ENCODE measurements at places on chromosomes 11 and 22.

DNA sequence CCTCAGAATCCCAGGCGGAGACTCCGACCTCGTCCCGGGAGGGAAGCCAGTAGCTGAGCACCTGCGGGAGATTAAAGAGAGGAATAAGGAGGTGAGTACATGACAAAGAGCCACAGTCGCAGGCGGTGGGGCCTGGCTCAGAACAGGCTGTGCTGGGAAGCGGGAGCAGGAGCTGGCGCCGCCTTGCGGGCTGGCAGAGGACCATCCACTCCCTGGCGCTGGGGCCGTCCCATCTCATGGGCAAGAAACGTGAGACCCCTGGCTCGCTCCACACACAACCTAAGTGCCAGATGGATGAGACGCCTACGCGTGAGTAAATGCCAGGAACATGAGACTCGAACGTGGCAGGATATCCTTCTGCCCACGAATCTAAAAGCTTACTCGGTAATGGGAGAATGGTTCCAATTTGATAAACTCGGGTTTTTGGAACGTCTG lies 6.3 kb downstream of the CEND1 start:
- peak; percentile 74 for DNase-seq

- DNase-seq, result no peak
Measured at GRCh38 chr11:26106726-26107125, 225.2 kb upstream of the ANO3 start.

- no peak for DNase-seq
Measured at GRCh38 chr11:84922836-84923235, 704.3 kb downstream of the DLG2 start.

- no peak for DNase-seq
Measured at GRCh38 chr11:44684859-44685281, 41.9 kb upstream of the TSPAN18 start.

GRCh38 chr22:29887358-29887757 lies 4.4 kb downstream of the MTMR3 start:
- no peak for DNase-seq

DNA sequence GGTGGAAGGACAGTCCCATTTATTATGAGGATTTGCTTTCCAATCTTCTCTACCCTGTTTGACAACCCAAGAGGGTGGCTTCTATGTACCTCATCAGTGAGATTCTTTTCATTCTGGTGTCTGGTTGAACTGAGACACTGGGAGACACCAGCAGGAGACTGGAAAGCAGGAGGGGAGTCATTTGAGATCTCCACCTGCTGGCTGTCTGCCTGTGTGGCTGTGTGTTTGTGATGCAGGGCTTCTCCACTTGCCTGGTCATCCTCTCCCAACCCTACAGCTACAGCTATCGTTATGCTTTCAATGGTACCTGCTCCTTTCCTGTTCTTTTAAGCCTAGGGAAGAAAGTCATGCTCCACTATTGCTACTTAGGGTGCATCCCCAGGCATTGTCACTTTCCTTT lies 48.6 kb downstream of the MRGPRX1 start:
- no peak for DNase-seq

- DNase-seq, result no peak
Measured at GRCh38 chr22:39114112-39114511, 17.1 kb downstream of the APOBEC3H start.

DNA sequence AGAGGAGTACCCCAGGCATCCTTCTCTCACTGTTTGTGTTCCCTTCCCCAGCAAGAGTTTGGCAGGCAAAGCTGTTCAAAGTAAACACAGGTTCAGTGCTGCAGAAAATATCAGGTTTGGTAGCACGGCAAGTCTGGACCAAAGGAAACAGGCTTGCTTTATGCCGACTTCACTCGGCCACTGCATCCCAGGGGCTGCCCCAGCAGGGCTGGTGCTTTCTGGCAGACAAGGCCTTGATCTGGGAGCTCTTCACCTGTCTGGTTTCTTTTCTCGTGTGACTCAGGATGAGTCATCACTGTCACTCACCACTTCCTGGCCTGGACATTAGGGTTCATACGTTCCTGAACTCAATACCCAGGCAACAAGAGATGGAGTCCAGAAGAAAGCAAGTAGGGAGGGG lies 52.6 kb upstream of the NAV2 start:
- peak; percentile 63 for DNase-seq

- no peak for DNase-seq
Measured at GRCh38 chr22:42724062-42724461, 3.4 kb upstream of the A4GALT start.

GRCh38 chr11:119778391-119779194 lies 49.6 kb upstream of the NECTIN1 start:
- DNase-seq, result no peak

DNA sequence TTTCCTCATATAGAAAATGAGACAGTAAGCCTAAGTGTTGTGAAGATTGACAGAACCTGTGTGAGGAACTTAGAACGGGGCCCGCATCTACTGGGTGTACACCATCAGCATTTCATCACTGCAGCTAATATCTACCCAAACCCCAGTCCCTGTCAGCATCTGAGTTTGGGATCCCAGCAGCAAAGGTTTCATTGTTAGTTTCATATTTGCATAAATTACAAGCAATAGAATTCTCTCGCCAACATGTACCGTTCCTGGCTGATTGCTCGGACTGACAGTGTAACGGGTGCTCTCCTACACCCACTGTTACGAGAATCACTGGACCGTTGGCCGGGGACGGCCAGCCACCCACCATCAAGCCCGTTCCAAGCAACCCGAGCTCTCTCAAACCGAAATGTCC lies 10.4 kb upstream of the TMPRSS6 start:
- DNase-seq, result no peak

DNA sequence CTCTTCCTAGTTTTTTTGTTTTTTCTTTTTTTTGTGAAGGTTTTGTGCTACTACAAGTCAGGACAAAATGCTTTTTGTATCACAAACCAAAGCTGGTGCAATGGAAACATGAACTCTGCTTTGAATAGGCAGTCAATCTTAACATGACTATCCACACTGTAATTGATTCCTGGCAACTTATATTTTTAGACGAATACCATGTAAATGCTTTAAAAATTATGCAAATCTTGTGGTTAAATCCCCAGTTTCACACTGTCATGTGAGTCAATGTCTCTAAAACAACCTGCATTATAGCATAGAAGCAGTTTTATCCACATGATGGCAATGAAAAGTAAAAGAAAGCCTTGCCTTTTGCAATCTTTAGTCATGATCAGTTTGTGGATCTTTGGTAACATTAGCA lies 8.9 kb downstream of the TRPC6 start:
- DNase-seq, result no peak

Data from HFFc6 (cell line).